GM06990 (cell line): ENCODE measurements at places on chromosomes 12 and 14.

DNA sequence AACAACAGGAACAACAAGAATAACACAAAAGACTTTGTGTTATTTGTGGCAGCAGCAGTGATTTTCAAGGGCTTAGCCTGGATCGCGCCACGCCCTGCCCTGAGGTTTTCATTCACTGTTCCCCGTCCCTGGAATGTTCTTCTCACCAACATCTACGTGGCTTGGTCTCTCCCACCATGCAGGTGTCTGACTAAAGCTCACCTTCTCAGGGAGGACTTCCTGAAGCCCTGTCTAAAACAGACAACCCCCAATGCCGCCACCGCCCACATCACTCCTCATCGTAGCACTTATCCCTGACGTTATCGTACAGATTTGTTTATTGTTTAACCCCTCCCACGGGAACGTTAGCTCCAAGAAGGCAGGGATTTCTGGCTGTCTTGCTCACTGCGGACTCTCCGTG, 40.4 kb downstream of the P2RX4 start:
- DNase-seq = no peak

GRCh38 chr14:67970923-67971322, 151.3 kb downstream of the RAD51B start:
- no peak for DNase-seq

DNA sequence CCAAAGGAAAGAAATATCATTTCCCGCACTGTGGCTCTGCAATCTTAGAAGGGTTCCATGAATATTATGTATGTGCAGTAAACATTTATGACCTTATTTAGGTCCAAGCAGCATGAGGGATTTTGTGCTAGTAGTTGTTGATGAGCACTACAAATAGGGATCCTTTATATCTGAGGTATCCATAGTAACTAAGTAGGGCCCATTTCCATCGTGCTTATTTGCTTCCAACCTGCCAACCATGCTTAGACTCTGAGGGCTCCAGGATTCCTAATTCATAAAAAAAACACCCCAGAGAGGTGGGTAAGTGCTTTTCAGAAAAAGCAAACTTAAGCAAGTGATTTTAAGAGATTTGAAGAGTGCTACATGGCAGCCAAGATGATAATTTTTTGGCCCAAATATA, 39.7 kb downstream of the HMGA2 start:
- DNase-seq = no peak

GRCh38 chr12:56080556-56081138, 682 bp downstream of the ERBB3 start:
- DNase-seq = no peak

- DNase-seq = no peak
These were observed 6.7 kb upstream of the PPP4R3A start for GRCh38 chr14:91516663-91517388.

DNA sequence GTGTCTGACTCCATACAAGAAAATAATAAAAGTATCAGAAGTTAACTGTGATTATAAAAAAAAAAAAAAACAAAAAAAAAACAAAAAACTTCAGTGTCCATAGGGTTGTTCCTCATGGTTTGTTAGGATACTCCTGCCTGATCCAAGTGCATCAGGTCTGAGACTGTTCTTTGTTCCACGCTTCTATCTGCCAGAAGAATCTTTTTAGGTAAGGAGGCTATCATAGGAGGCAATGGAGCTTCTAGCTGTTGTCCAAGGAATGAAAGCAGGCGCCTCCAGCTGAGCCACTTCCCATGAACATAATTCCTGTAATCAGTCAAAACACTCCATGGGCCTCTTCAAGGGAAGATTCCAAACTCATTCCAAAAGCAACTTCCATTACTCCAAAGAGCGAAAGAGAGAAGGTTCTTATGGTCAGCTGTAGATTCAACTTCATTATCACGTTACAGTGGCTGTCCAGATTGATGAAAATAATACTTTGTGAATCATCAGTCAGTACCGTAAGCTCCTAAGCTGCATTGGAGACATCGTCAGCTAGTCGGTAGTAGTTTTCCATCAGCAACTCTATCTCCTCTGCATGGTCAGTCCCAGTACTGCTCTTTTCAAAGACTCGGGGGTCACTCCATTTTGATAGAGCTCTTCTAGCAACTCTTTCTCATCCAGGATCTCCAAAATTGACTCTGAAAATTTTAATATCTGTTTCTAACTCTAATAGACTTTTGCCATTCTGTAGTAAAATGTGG, 9.7 kb downstream of the TBC1D15 start:
- no peak for DNase-seq

- no peak for DNase-seq
These were observed 22.1 kb upstream of the CEP170B start for GRCh38 chr14:104843006-104843405.

GRCh38 chr12:41521872-41522379, 333.8 kb downstream of the PDZRN4 start:
- peak; percentile 13 for DNase-seq

GRCh38 chr12:52202361-52203078, 10.7 kb upstream of the KRT80 start:
- DNase-seq = no peak

- no peak for DNase-seq
These were observed 859 bp downstream of the PALS1 start for GRCh38 chr14:67242168-67242420.

DNA sequence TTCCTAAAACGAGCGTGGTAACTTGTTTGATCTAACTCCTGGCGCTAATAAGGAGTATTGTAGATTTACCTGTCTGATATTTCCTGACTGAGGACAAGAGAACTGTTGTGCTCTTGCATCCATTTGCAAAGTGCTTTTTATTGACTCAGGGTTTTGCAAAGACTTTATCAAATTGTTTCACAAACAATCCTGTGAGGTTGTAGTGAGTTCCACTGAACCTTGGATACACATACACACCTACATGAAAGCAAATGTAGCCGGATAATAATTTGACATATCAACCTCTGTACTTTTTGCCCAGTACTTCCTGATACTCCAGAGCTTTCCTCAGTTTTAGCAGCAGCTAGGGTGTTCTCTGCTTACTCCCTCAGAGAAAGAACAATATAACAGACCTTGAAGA, 6.7 kb upstream of the PTGER2 start:
- DNase-seq = no peak

DNA sequence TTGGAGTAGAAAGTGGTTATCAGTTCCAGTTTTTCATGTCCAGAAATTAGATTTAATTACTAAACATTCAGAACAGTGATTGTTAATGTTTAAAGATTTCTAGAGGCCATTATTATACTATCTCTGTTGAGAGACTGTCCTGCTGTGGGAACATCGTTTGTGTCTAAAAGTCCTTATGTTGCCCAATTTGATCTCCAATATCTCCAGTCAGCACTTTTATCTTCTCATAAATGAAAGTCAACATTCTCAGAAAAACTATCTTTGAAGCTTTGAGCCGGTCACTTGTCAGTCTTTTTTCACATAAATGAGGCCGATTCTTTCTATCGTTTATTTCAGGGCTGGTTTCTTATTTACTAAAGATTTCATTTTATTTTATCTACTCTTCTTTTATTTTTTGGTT, 90.8 kb upstream of the NPAS3 start:
- no peak for DNase-seq

DNA sequence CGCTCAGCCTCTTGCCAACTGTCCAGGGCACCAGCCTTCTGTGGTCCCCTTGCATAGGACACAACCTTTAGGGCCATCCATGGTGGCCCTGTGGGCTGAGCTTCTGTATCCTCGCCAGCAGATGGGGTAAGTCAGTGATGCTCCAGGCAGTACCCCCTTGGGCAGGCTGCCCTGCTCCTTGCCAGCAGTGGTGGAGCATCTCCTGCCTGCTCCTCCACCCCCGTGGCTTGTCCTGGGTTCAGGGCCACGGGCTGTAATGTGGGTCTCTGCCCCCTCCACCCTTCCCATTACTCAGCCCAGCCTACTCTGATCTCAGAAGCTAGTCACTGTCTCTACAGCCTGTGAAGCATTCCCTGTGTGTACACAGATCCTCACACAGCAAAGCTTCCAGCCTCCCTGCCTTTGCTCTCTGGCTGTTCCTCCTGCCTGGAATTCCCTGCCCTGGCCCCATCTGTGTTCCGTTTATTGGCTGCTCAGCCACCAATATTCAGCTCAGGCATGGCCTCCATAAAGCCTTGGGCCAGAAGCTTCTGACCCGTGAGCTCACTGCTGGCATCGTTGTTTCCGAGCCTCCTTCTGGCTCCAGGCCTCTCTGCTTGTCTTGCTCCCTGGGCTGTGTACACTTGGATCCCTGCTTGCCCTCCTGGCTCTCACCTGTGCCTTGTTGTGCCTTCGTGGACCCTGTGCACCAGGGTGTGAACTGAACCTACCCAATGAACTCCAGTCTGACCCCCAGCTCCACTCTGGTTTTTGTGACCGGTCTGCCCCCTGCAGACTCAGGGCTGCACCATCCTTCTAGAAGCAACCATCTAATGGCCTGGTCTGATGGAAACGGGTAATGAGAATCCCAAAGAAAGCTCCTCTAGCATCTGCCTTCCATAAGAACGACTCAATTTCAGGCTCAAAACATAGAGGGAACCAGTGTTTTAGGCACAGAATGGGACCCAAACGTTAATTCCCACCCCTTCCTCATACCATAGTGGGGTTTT, 177.0 kb upstream of the PRMT8 start:
- DNase-seq = no peak

DNA sequence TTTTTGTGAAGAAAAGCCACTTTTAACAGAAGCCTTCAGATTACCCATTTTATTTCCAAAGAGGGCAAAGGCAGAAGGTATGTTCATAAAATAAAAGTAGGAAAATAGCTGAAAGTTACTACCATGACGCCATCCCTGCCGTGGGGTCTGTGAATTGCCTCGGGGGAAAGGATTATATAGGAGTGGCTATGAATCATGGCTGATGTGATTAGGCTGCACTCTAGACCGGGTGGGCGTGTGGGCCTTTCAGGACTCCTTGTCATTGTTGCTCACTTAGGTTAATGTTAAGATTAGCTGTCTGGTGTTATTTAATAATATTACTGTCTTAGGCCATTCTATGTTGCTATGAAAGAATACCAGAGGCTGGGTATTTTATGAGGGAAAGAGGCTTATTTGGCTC, 195.5 kb downstream of the EGLN3 start:
- no peak for DNase-seq

GRCh38 chr12:47296828-47297227, 217.1 kb upstream of the AMIGO2 start:
- DNase-seq = no peak

DNA sequence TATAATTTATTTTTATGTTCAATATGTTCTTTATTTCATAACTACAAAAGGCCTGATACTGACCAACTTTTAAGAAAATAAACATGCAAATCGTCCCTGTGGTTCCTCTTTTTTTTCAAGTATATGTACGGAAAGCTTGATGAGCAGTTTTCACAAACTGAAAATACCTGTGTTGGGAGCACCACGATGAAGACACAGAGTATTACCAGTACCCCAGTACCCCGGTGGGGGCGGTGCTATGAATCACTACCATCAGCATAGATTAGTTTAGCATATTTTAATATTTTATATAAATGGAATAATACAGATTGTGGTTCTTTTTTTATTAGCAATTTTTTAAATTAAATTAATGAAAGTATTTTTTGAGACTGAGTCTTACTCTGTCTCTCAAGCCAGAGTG, 7.0 kb downstream of the B4GALNT3 start:
- no peak for DNase-seq

GRCh38 chr14:72563676-72564075, 330.2 kb downstream of the DPF3 start:
- no peak for DNase-seq

DNA sequence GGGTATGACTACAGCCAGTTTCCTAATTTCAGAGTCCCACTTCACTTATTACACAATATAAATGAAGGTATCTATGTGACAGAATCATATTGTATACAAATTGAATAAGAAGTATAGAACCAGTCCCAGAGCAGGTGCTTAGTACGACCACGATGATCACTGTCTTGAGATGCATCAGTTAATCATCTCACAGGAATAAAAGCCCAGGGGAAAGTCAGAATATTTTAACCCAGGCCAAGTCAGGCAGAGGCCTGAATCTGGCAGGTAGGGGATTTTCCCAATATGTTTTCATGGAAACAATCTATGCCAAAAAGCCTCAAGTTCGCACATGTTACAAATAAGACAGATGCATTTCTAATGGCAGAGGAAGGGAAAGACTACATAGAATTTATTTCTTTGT, 758.4 kb downstream of the BCL11B start:
- DNase-seq = no peak

- DNase-seq = no peak
These were observed 108.6 kb upstream of the NOS1 start for GRCh38 chr12:117469883-117470483.

GRCh38 chr14:54919330-54919729, 16.7 kb upstream of the GCH1 start:
- no peak for DNase-seq

GRCh38 chr14:103132381-103133209, 9.3 kb downstream of the TNFAIP2 start:
- DNase-seq = no peak

DNA sequence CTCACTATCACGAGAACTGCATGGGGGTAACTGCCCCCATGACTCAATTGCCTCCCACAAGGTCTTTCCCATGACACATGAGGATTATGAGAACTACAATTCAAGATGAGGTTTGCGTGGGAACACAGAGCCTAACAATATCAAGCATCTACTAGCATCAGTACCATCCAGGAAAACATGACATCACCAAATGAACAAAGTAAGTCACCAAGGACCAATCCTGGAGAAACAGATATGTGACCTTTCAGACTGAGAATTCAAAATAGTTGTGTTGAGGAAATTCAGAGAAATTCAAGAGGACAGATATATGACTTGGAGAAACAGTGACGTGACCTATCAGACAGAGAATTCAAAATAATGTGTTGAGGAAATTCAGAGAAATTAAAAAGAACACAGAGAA, 65.8 kb upstream of the TMTC2 start:
- DNase-seq = no peak

DNA sequence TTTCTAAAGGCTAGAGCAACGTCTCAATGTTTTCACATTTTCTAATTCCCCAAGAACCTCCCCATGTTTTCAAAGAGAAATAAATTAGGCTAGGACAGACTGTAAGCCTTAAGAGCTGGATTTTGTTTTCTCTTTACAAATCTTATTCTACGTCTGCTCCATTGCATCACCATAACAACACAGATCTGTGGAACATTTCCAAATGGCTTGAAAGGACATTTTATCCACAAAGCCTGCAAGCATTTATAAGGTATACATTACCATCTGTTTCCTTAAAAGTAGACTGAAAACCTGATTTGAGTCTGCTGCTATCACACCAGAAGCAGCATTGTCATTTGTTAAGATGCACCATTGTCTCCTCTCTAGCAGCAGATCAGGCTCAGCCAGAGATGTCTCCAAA, 115.3 kb upstream of the PLEKHA5 start:
- DNase-seq = no peak

- DNase-seq = peak; percentile 15
These were observed 47.8 kb upstream of the RERG start for GRCh38 chr12:15268927-15269552.

DNA sequence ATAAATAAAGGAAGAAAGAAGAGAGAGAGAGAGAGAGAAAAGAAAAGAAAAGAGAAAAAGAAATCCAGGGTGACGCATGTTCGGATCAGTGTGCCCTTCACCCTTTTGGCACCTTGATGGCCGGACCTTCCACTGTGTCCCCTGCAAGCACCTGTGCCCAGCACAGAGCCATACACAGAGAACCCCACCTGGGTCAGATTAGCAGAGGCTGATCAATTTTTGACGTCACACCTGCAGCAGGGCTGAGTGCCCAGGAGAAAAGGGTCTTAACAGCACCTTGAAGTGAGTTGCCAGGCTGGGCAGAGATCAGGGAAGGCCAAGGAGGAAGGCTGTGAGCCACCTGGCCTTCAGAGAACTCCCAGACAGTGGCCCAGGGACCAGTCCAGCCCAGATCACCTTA, 114.4 kb downstream of the CALM1 start:
- DNase-seq = no peak
